Activated CD4-positive, alpha-beta T cell treated with anti-CD3 and anti-CD28 coated beads for 36 hours (primary cell): ENCODE measurements at places on chromosomes 13 and 19.
A peak's percentile ranks its signal among the peaks of the same experiment; 100 is the strongest.

DNA sequence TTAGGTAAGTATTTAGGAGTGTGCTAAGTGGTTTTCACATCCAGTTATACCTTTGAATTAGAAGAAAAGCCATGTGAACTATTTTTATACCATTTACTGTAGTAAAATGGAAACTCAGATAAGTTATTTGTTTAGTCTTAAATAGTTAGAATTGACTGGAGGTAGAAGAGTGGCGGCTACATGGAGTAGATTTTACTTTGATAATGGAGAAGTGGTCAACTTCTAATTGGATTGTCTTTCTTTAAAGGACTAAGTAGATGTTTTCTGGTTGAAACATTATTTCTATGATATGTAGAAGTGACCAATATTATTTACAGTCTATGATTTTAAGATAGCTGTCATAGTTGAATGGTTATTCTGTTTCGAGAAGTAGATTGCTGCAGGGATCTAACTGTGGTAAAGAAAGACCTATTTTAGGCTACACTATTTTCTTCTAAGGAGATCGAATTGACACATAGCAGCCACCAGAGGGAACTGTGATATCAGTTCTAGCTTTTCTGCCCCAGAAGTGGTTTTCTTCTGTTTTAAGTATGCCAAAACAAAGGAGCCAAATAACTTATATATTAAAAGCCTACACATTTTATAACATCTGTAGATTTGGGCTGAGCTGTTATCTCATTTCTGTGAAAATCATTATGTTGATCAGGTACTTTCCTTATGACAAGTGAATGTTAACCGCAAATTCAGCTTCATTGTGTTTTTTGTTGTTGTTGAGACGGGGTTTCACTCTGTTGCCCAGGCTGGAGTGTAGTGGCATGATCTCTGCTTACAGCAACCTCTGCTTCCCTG, 26.1 kb downstream of the ZMYM2 start:
- DNase-seq, result peak; percentile 12
- peaks cover 38% of the 10 kb centered on the region for H3K4me1 ChIP-seq
- H3K4me3 ChIP-seq, result no peak overlapping the region
- H3K36me3 ChIP-seq, result peaks cover 5% of the 10 kb centered on the region
- H3K27ac ChIP-seq, result peak overlapping the region; percentile 34
- no peaks in the 10 kb centered on the region for H3K27me3 ChIP-seq

GRCh38 chr19:5974721-5975387, 3.1 kb downstream of the RANBP3 start:
- peaks cover 39% of the 10 kb centered on the region for H3K36me3 ChIP-seq
- H3K4me3 ChIP-seq, result peak overlapping the region; percentile 94
- peak overlapping the region; percentile 78 for H3K27ac ChIP-seq
- peaks cover 69% of the 10 kb centered on the region for H3K4me1 ChIP-seq

GRCh38 chr13:35866801-35867200, 264.4 kb downstream of the DCLK1 start:
- no peak overlapping the region for H3K27ac ChIP-seq
- H3K36me3 ChIP-seq, result no peaks in the 10 kb centered on the region
- H3K4me1 ChIP-seq, result no peaks in the 10 kb centered on the region
- no peak for DNase-seq
- H3K4me3 ChIP-seq, result no peak overlapping the region
- H3K27me3 ChIP-seq, result no peaks in the 10 kb centered on the region

DNA sequence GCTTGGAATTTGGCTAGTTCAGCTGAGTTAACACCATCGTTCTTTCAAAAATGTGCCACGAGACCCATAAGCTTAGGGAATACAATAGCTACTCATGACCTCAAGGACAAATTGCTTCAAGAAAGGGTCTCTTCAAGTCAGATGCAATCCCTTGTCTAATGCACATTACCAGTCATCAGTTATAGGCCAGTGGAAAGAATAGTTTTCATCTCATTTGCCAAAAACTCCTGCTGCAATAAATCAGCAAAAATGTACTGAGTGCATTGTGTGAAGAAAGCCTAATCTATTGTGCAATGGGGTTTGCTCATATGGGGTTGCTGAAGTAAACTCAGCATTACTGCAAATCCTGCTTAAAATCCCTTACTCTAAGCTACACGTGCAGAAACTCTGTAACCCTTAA, 208.3 kb upstream of the NBEA start:
- no peaks in the 10 kb centered on the region for H3K27me3 ChIP-seq
- no peak for DNase-seq
- no peak overlapping the region for H3K27ac ChIP-seq
- H3K36me3 ChIP-seq, result no peaks in the 10 kb centered on the region
- H3K4me3 ChIP-seq, result no peak overlapping the region
- H3K4me1 ChIP-seq, result no peaks in the 10 kb centered on the region

DNA sequence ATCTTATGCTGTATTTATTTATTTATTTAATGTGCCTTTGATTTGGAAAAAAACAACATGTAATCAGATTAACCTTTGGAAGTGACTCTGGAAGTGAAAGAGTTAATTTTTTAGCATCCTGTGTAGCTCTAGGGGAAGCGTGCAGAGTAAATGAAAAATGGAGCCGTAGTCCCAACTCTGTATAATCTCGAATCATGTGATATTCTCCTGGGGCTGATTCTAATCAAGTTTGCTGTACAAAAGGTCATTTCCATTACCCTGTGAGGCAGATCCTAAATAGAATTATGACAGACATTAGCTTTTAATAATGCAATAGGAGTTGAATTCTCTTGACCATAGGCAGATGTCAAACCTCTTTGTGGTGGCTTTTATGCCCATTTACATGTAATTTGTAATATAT, 238.6 kb upstream of the CSNK1A1L start:
- no peak overlapping the region for H3K4me3 ChIP-seq
- no peak for DNase-seq
- H3K27me3 ChIP-seq, result peaks cover 1% of the 10 kb centered on the region
- no peaks in the 10 kb centered on the region for H3K36me3 ChIP-seq
- no peak overlapping the region for H3K27ac ChIP-seq
- no peaks in the 10 kb centered on the region for H3K4me1 ChIP-seq

- no peaks in the 10 kb centered on the region for H3K27me3 ChIP-seq
Observed at GRCh38 chr19:41546386-41546789, 29.6 kb upstream of the CEACAM21 start.

DNA sequence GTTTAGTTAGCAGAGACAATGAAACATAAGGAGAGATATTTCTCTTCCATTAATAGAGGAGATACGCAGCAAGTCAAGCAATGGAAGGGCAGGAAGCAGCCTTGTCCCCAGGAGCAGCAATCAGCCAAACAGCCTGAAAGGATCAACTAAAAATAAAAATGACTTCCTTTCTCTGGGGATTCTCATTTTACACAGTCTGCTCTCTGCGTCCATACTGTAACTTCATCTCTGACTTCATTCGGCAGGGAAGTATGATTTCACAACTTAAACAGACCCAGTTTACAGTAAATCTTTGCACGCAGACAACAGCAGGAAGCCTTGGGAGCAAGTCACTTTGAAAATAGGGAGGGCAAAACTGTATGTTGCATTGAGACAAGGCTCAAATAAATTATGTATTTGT, 826.7 kb downstream of the DIAPH3 start:
- H3K4me3 ChIP-seq, result no peak overlapping the region
- H3K27ac ChIP-seq, result no peak overlapping the region
- no peak for DNase-seq
- H3K4me1 ChIP-seq, result no peaks in the 10 kb centered on the region

DNA sequence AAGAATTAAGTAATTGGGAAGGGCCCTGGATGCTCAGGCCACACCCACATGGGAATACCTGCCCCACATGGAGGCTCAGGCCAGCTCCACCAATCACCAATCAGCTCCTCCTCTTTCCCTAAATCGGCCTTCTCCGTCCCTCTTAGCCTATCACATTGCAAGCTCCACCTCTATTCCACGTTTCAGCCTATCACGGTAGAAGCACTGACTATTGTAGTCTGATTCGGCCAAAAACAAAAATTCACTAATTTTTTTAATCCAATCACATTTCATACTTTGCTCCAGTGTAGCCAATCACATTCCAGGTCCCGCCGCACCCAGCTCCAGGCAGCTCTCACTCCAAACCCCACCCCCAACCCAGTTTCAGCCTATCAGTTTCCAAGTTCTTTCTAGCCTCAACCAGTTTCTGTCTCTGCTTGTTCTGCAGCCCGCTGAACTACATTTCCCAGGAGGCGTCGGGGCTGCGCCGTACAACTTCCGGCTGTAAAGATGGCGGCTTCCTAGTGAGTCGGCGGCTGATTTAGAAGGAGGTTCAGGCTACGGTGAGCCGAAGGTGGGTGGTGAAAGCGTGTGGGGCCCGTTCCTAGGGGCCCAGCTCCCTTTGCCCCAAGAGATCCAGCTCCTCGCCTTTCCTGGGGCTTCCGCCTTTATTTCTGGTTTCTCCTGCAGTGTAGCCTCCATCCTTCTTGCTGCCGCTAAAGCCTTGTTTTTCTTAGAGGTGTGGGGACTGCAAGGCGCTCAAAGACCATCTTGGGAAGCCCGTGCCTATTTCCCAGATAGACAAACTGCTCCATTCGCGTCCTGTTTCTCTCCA, at the start of gene BABAM1:
Gene BABAM1, plus strand, starts transcription at position 469 of the 814 bp plus-strand sequence. CDS start 1,364 bp downstream, outside the sequence.
- peaks cover 11% of the 10 kb centered on the region for H3K4me1 ChIP-seq
- H3K27me3 ChIP-seq, result no peaks in the 10 kb centered on the region

- H3K27me3 ChIP-seq, result no peaks in the 10 kb centered on the region
- no peak overlapping the region for H3K4me3 ChIP-seq
- peaks cover 17% of the 10 kb centered on the region for H3K36me3 ChIP-seq
- H3K4me1 ChIP-seq, result peaks cover 64% of the 10 kb centered on the region
- peak overlapping the region; percentile 39 for H3K27ac ChIP-seq
Observed at GRCh38 chr13:97261254-97262005, 39.3 kb downstream of the MBNL2 start.

DNA sequence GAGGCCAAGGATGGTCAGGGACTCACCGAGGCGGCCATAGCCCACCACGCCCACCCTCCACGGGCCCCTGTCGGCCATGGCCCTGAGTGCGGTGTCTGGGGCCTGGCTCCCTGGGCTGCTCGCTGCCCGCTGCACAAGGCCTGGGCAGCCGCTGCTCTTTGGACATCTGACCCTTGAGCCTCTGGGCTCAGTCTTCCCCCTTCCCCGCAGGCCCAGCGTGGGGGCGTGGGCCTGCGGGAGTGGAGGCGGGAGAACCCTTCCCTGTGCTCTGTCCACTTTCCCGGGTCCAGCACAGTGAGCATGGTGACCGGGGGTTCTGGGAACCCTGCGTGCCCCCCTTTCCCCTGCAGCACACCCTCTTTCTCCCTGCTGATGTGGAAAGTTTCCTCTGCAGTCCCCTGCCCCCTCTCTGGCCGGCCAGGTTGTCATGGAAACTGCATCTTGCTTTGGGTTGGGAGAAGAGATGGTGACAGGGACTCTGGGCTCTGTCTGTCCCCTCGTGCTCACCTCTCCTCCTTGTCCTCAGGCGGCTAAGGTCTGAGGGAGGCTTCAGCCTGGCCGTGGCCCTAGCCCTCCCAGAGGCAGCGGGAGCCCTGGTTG, at the start of gene ASPDH:
Gene ASPDH, minus strand, starts transcription at position 168 of the 600 bp plus-strand sequence. Its CDS starts 90 bp downstream, at position 78.
- peaks cover 14% of the 10 kb centered on the region for H3K4me1 ChIP-seq
- no peak within 1 kb of the TSS for H3K27ac ChIP-seq
- no peak within 1 kb of the TSS for H3K4me3 ChIP-seq
- DNase-seq, result no peak
- H3K27me3 ChIP-seq, result peaks cover 9% of the 10 kb centered on the region
- H3K36me3 ChIP-seq, result peaks cover under 1% of the 10 kb centered on the region

DNA sequence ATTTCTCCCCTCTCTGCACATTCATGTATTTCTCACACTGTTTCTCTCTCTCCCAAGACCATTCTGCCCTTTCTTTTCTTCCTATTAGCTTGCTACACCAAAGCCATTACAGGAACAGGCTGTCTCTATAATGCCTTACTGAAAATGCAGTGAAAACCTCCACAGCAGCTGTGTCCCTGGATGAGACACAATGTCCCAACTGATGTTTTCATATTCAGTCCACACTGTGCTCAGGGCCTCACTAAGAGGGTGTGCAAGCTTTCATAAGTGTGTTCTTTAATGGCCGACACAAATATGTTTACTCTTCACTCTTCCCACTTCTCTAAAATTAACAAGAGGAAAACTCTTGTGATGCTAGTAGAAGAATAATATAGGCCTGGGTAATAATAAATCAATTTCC, 163.4 kb downstream of the KCTD12 start:
- no peak overlapping the region for H3K4me3 ChIP-seq
- no peaks in the 10 kb centered on the region for H3K4me1 ChIP-seq
- no peak for DNase-seq
- H3K36me3 ChIP-seq, result no peaks in the 10 kb centered on the region

DNA sequence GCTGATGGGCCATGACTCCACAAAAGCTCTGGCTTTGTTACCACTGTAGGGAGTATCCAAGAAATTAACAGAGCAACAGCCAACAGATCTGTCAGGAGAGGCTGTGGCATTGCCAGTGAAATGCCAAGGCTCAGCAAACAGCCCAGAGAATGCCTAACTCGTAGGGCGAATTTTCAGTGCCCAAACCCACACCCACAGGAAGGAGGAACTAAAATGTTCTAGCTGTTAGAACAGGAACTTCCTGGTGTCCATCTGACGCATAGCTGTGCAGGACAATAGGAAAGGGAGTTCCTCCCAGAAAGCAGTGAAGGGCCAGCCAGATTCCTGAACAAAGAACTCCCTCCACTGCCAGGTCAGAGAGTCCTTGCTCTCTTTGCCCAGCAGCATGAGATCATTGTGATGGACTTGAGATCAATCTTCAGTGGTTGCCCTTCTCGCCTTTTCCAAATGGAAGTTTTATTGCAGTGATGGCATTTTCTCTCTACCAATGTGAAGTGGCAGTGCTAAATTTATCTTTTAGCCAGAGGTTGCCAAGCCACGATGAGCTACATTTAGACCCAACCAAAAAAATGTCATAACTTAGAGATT, 224.2 kb upstream of the STARD13 start:
- no peaks in the 10 kb centered on the region for H3K4me1 ChIP-seq
- peaks cover 2% of the 10 kb centered on the region for H3K27me3 ChIP-seq
- no peak overlapping the region for H3K4me3 ChIP-seq

DNA sequence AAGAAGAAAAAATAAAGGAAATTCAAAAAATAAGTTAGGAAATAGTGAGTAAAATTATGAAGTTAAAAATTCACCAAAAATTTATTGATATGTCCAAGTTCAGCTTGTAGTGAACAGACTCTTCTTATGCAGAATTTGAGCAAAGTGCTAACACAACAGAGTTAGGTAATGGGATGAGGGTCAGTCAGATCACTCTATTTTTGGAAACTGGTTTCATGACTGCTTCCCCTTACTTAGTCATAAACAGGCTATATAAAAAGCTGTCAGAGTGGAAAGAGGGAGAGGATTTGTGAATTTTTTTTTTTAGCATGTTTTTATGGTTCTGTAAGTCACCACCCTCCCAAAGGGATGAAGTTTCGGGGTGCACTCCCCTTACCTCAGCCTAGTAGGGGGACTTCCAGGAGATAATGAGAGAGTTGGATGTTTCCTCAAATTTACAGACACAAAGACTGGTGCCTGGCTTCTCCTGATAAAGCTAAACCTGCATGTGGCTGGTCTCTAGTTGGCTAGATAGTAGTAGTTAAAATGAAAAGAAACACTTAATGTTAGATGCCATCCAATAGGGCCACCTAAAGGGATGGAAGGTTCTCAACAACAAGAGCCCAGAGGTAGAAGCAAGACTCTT, 4.5 kb downstream of the CPB2 start:
- H3K4me1 ChIP-seq, result no peaks in the 10 kb centered on the region
- H3K4me3 ChIP-seq, result no peak overlapping the region
- no peaks in the 10 kb centered on the region for H3K36me3 ChIP-seq
- H3K27me3 ChIP-seq, result peaks cover 5% of the 10 kb centered on the region
- no peak for DNase-seq

- H3K4me3 ChIP-seq, result no peak overlapping the region
- no peaks in the 10 kb centered on the region for H3K4me1 ChIP-seq
- no peaks in the 10 kb centered on the region for H3K36me3 ChIP-seq
- H3K27ac ChIP-seq, result no peak overlapping the region
Observed at GRCh38 chr13:109900320-109900719, 113.9 kb upstream of the IRS2 start.

GRCh38 chr13:75904012-75904411, 267.9 kb downstream of the LMO7 start:
- no peak overlapping the region for H3K27ac ChIP-seq
- no peaks in the 10 kb centered on the region for H3K36me3 ChIP-seq
- DNase-seq, result no peak
- H3K4me3 ChIP-seq, result no peak overlapping the region
- H3K4me1 ChIP-seq, result no peaks in the 10 kb centered on the region
